ENCODE measurements at places on chromosomes 4 and X.

GRCh38 chrX:136635235-136635634 lies 12.7 kb upstream of the CD40LG start:
- DNase-seq = no peak

DNA sequence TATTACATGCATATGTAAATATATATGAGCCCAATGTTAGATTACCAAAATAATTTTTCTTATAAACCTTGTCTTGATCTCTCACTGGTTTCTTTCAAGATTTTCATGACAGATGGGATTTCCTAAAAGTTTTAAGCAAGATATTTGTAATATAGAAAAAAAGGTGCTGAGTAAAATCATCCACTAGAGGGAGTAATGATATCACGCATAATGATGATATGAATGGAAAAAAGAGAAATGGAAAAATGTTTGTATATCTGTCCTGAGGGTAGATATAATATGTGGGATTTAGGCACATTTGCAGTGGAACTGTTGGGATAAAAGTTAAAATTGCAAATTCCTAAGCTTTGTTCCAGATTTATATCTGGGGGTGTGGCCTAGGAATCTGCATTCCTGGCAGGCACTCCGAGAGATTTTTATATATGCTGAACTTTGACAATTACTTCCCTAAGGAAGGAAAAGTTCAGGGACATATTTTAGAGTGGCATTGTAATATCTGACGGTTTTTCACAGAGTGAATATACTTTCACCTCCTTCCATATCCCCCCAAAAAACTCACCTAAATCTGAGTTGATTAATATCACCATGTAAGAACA lies 60.5 kb downstream of the TMA16 start:
- no peak for DNase-seq

DNA sequence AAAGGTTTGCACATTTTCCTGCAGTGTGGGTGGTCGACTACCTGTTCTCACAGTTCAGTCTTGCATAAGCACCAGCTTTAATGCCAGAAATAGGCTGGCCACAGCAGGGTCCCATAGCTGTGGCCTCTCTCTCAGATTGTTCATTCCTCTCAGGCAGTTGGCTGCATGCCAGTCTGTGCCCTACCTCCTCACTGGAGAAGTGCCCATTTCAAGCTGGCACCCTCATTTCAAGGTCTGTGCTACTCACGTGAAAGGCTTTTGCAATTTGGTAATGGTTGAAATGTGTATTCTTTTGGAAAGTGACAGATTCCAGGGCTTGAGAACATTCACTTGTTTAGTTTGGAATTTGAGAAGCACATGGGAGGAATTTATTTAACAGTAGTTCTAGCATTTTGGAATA lies 28.9 kb upstream of the MTMR1 start:
- DNase-seq = no peak

DNA sequence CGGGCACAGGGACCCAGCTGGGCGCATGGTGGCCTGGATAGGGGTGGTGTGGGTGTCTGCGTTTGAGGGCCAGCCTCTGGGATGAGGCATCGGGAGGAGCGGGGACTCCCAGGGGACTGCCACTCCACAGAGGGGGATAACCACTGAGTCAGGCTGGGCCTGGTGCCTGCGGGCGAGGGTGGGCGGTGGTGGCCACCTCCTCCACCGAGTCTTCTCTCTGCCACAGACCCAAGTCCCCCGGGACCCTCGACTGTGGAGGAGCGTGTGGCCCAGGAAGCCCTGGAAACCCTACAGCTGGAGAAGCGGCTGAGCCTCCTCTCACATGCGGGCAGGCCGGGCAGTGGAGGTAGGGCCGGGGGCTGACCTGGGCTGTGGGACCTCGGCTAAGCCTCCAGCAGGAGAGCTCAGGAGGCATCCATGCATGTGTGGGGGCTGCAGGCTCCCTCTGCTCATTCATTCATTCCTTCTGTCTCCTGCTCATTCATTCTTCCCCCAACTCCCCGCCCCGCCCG lies 26.4 kb downstream of the DOK7 start:
- DNase-seq = no peak

- no peak for DNase-seq
Measured at GRCh38 chr4:155974476-155974749, 20.7 kb upstream of the CTSO start.

All from fibroblast of skin of left quadriceps (primary cell).